Mesenteric fat pad (tissue), 1 donor: ENCODE measurements at places on chromosomes 7 and 10. TPM values are rescaled to one million over a fixed set of nuclear protein-coding genes. Genes with fewer than 3 reads are reported as not detected.

DNA sequence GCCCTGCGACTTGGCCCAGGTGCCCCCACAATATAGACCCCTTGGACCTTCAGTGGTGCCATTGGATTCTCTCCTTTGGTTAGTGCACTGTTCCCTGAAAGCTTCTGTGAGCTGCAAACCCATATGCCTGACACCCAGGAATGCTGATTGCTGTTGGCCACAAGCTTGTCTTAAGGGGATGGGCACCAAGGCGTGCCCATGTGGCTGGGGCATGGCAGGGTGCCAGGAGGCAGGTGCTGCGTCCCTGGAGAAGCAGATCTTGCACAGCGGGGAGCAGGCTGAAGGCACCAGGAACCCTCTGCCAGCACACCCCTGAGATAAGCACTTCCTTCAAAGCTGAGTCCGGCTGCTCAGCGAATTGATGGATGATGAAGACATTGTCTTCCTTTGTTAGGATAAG lies 411.8 kb downstream of the SDK1 start:
- DNase-seq: no peak

DNA sequence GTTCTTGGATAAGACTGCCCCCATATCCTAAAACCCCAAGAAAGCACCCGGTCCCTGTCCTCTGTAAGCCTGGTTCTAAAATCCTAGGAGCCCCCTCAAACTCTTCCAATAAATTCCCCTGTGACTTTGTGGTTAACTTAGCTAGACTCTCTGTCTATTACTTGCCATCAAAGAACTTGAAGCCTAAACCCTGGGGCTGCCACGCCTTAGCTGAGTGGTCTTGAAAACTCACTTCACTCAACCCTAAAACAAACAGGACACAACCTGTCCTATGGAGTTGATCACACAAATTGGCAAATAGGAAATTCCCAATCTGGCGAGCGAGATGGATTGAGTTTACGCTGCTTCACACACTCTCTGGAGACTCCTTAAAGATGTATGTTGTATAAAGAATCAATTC lies 191.4 kb upstream of the SVIL start:
- DNase-seq: no peak

Gene FAM20C
- total RNA-seq: 121 TPM

Gene NRP1
- 249 TPM for total RNA-seq

GRCh38 chr10:43350156-43350555 lies 21.3 kb upstream of the FXYD4 start:
- no peak for DNase-seq

DNA sequence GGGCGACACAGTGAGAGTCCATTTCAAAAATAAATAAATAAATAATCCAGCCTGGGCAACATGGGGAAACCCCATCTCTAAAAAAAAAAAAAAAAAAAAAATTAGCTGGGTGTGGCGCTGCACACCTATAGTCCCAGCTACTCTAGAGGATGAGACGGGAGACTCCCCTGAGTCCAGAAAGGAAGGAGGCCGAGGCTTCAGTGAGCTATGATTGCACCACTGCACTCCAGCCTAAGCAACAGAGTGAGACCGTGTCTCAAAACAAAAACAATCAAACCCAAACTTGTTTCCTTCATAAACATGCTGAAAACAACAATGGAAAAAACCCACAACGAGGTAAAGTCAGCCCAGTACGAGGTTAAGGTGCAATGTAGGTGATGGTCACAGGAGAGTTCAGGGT lies 1.2 kb downstream of the COX19 start:
- DNase-seq: no peak

DNA sequence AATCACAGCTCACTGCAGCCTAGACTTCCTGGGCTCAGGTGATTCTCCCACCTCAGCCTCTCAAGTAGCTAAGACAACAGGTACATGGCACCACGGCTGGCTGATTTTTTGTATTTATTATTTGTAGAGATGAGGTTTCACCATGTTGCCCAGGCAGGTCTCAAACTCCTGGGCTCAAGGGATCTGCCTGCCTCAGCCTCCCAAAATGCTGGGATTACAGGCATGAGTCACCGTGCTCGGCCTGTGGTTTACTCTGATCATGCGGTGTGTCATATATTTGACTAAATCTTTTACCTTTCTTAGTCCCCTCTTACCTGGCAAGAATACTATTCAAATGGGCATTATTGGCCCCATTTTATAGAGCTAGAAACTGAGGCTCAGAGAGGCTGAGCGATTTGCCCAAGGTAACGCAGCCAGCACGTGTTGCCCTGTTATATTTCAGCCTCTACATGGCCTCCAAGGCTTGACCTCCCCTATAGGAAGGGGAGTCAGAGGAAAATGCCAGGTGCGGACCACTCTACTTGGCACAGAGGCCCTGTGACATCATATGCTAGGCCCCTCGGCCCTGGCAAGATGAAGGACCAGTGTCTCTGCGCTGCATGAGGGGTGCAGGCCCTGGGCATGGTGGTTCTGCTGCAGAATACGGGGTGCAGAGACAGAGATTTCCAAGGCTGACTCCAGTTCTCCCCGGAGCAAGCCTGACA lies 8.2 kb downstream of the ZCCHC24 start:
- no peak for DNase-seq

Gene PTF1A
- total RNA-seq: not detected

DNA sequence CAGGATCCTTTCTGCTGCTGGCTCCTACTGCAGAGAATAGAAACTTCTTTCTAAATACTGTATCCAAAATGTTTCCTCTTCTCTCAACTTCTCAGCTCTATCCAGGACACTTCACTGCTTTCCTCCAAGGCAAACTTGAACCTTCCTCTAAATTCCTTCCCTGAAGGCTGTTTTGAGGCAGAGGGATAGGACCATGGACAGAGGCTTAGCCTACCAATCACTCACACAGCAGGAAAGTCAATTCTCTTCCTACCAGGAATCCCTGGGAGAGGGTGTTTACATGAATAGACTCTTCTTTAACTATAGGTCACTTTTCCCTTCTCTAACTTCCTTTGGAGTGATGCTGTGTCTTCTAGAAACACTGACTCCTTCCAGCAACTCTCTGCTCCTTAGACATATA lies 115.6 kb upstream of the MKLN1 start:
- DNase-seq: no peak

DNA sequence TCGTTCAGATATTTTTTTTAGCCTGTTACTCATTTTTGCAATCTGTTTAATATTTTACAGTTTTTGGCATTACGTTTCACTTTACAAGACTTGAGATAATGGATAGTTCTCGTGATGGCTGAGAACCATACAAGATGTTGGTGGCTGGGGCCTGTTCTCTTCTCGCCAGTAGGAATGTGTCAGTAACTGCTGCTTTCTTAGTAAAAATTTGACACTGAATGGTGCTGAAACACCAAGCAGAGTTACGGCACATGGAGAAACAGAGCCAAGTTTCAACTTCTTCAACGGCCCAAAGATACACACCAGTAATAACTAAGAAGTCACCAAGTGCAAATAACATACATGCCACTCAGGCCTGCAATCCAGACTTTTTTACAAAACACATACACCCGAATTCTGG lies 130.4 kb downstream of the NRP1 start:
- DNase-seq: no peak

DNA sequence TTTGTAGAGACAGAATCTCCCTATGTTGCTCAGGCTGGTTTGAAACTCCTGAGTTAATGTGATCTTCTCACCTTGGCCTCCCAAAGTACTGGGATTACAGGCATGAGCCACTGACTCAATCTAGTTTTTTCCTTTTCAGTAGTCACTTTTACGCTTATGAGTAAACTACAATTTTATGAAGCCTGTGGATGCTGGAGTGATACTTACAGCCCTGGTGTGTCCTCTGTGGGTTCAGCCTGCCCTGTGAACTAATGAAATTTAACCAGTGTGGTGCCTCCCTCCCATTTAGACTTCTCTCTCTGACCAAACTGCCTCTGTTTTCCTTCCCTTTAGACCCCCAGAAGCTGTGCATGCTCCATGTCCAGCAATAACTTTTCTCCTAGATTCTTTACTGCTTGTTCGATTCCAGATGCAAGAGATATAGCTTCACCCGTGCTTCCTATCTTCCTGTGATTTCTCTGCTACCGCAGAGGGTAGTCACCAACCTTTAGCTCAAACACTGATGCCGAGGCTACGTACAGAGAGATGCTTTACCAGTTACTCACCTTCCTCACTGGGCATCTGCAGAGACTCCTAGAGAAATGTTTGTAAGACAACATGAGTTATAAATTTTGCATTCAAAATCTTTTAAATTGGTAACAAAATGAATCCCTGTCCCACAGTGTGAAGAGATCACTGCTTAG lies 90.8 kb downstream of the KIAA1217 start:
- DNase-seq: no peak
